ENCODE measurements at places on chromosomes 2 and 18.

- no peak for DNase-seq
Observed at GRCh38 chr2:239264492-239264837, 136.4 kb downstream of the HDAC4 start.

- no peak for DNase-seq
Observed at GRCh38 chr2:45964906-45965305, 313.4 kb downstream of the PRKCE start.

GRCh38 chr18:9444549-9444948 lies 30.8 kb upstream of the RALBP1 start:
- no peak for DNase-seq

DNA sequence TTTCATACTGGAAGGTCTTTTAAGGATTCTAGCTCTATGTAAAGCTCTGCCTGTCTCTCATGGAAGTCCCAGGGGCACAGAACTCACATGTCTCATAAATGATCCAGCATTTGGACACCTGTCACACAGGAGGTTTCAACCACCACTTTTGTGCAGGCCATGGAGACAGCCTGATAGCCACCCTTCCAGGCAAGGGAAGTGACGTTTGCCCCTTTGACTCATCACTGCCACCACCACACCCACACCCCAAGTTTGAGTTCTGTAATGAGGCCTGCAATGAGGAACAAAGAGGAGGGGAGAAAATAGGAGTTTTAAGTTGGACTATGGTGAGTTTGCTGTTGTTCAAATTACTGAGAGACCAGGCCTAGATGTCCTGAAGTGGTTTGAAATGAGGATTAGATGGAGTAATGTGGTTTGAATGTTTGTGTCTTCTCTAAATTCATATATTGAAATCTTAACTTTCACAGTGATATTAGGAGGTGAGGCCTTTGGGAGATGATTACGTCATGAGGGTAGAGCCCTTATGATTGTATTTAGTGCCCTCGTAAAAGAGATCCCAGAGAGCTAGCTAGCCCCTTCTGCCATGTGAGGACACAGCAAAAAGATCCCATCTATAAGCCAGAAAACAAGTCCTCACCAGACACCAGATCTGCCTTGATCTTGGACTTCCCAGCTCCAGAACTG lies 175.3 kb upstream of the EPHA4 start:
- no peak for DNase-seq

GRCh38 chr2:136057802-136058140 lies 60.2 kb downstream of the CXCR4 start:
- DNase-seq, result no peak

DNA sequence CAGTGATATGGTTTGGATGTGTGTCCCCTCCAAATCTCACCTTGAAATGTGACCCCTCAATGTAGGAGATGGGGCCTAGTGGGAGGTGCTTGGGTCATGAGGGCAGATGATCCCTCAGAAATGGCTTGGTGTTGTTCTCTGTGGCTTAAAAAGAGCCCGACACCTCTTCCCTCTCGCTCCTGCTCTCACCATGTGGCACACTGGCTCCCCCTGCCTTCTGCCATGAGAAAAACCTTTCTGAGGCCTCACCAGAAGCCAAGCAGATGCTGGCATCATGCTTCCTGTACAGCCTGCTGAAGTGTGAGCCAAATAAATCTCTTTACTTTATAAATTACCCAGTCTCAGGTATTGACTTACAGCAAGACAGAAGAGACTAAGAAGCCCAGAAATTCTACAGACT lies 357.1 kb downstream of the NRXN1 start:
- no peak for DNase-seq

DNA sequence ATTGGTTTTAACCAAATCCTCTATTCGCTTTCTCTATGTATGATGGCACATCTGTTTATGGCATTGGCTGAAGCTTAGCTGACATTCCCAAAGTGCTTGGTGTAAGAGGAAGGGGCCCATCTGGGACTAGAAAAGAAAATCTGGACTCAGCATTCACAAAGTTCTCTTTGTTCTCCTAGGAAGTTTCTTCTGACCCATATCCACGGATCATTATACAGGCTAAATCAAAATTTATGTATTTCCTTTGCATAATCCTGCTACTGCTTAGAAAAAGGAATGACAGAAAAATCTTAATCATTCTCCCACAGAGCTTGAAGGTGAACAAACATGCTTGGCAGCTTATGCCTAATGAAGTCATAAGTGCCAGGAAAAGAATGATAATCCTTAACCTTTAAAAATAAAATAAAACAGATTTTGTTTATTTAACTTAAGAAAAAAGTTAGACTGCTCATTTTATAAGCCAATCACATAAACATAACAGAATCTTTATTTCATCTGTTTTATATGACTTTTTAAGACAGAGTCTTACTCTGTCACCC lies 88.4 kb downstream of the NYAP2 start:
- no peak for DNase-seq

DNA sequence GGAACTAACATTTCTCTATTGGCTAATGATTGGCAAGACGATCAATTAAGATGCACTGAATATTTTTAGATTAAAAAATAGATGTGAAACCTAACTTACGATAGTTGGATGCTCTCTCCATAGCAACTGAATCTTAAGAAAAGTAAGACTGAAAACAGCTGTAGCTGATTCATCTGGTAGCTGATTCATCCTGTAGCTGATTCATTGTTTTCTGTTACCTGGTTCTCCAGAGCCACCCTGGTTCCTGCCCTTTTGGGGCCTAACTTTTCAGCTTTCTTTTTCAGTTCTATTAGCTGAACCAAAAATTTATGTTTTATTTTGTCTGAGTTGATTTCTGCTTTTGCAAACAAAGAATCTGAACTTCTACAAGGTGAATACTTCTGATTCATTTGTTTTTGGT lies 22.7 kb upstream of the SPR start:
- no peak for DNase-seq

- peak; percentile 73 for DNase-seq
Observed at GRCh38 chr18:5527603-5528002, 16.2 kb downstream of the EPB41L3 start.

DNA sequence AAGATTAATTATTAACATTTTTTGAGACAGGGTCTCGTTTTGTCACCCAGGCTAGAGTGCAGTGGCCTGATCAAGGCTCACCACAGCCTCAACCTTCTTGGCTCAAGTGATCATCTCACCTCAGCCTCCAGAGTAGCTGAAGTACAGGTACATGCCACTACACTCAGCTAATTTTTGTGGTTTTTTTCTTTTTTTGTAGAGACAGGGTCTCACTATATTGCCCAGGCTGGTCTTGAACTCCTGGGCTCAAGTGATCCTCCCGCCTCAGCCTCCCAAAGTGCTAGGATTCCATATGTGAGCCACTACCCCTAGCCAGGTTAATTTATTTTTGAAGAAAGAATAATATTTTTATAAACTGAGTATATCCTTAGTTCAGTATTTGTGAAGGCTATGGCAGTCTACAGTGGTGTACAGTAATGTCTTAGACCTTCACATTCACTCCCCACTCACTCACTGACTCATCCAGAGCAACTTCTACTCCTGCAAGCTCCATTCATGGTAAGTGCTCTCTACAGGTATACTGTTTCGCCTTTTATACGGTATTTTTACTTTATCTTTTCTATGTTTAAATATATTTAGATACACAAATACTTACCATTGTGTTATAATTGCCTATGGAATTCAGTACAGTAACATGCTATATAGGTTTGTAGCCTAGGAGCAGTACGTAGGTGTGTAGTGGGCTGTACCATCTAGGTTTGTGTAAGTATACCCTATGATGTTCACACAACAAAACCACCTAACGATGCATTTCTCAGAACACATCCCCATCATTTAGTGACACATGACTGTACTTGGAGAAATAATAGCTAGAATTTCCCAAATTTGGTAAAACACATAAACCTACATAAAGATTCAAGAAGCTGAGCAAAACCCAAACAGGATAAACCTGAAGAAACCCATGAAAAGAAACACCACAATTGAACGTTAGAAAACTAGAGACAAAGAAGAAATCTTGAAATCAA lies 38.6 kb downstream of the MGAT4A start:
- DNase-seq, result no peak

GRCh38 chr2:120421830-120422175 lies 75.9 kb downstream of the INHBB start:
- DNase-seq, result no peak

Measured in smooth muscle cell of the brain vasculature (primary cell).